ENCODE measurements at places on chromosomes 1 and 21. TPM values are rescaled to one million over a fixed set of nuclear protein-coding genes. Genes with fewer than 3 reads are reported as not detected.

The LEPR gene
- total RNA-seq: 20.6 TPM

The GBP4 gene
- 0.77 TPM for total RNA-seq

The CDC20 gene
- total RNA-seq: 37.7 TPM

The OPRD1 gene
- total RNA-seq: not detected

The FAAP20 gene
- 16.7 TPM for total RNA-seq

The SEMA6C gene
- 0.66 TPM for total RNA-seq

The GIPC2 gene
- total RNA-seq: 0.11 TPM

The RGS13 gene
- not detected for total RNA-seq

The FMO1 gene
- 0.37 TPM for total RNA-seq

The MTARC1 gene
- total RNA-seq: 2.6 TPM

The TMIGD3 gene
- not detected for total RNA-seq

The POGZ gene
- total RNA-seq: 18.0 TPM

The FBXO2 gene
- 1.2 TPM for total RNA-seq

The MFSD2A gene
- 4.9 TPM for total RNA-seq

The DPH2 gene
- total RNA-seq: 11.4 TPM

The GNAT2 gene
- total RNA-seq: 0.33 TPM

The LPAR3 gene
- total RNA-seq: 16.7 TPM

Measured in uterine smooth muscle cell (primary cell).